ENCODE measurements at places on chromosomes 2 and 18. TPM values are rescaled to one million over a fixed set of nuclear protein-coding genes. Genes with fewer than 3 reads are reported as not detected.

GRCh38 chr2:144659731-144660275, 139.9 kb upstream of the ZEB2 start:
- peak; percentile 68 for DNase-seq
- no peak overlapping the region for H3K4me3 ChIP-seq
- H3K27me3 ChIP-seq: no peaks in the 10 kb centered on the region
- no peaks in the 10 kb centered on the region for H3K36me3 ChIP-seq
- H3K4me1 ChIP-seq: no peaks in the 10 kb centered on the region

- no peak overlapping the region for H3K4me3 ChIP-seq
- no peak overlapping the region for H3K27ac ChIP-seq
- no peaks in the 10 kb centered on the region for H3K4me1 ChIP-seq
Observed at GRCh38 chr2:56118474-56118873, 65.3 kb upstream of the CCDC85A start.

DNA sequence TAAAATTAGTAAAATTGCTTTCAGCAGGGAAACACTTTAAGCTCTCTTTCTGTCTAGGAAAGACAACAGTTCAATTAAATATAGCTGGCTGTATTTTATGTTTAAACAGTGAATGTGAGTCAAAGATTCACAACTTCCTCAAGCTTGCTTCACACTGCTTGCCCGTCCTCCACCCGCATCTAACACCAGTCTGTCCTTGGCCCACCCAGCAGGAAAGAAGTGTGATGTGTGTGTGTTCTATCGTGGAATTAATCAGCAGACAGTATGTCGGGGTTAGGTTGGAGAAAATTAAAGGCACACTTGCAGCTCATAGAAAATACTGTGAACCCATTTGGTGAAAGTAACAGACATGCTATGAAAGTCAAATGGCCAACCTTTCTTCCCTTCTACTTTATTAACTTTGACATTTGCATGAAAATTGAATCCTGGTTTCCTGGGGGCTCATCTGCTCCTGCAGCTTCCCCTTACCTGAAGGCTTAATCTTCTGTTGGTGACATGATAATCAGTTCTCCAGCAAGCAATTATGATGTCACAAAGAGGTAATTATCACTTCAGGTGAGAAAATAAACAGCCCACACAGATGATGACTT, 182.0 kb downstream of the UXS1 start:
- H3K4me3 ChIP-seq: no peak overlapping the region
- H3K4me1 ChIP-seq: no peaks in the 10 kb centered on the region
- no peaks in the 10 kb centered on the region for H3K27me3 ChIP-seq
- no peak overlapping the region for H3K27ac ChIP-seq
- no peaks in the 10 kb centered on the region for H3K36me3 ChIP-seq

GRCh38 chr2:196046123-196046917, 22.3 kb downstream of the DNAH7 start:
- DNase-seq: peak; percentile 13
- H3K36me3 ChIP-seq: no peaks in the 10 kb centered on the region
- no peaks in the 10 kb centered on the region for H3K27me3 ChIP-seq
- H3K4me3 ChIP-seq: no peak overlapping the region

DNA sequence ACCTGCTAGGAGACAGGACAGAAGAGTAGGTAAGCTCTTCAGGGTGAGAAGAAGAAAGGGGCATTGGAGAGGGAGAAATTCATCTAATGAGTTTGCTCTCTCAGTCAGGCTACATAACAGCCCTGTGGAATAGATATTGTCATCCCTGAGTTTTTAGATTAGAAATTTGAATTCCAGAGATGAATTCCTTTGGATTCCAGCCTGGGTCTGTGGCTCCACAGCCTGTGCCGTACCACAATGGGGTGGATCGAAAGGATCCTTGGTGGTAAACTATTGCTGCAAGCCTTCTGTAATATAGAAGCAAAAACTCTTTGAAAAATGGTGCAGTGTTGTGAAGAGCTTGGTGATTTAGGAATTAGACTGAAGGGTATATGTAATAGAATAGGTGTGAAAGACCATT, 21.0 kb downstream of the MYO1B start:
- H3K4me1 ChIP-seq: peaks cover 4% of the 10 kb centered on the region
- DNase-seq: no peak
- no peaks in the 10 kb centered on the region for H3K36me3 ChIP-seq
- H3K27ac ChIP-seq: no peak overlapping the region
- H3K27me3 ChIP-seq: no peaks in the 10 kb centered on the region

DNA sequence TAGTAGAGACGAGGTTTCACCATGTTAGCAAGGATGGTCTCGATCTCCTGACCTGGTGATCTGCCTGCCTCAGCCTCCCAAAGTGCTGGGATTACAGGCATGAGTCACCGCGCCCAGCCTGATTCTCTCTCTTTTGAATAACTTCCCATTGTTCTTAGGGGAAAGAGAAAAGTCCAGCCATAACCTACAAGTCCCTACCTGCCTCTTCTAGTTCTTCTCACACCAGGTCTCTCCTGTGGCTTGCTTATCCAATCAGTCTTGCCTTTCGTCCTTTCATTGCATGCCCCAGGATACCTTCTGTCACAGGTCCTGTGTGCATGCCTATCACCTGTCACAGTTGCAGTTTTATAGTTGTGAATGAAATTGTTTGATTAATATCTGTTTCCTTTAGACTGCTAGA, 148.1 kb downstream of the SLC4A3 start:
- H3K36me3 ChIP-seq: no peaks in the 10 kb centered on the region
- H3K4me1 ChIP-seq: no peaks in the 10 kb centered on the region
- DNase-seq: no peak
- no peak overlapping the region for H3K4me3 ChIP-seq
- no peak overlapping the region for H3K27ac ChIP-seq

- H3K27ac ChIP-seq: no peak overlapping the region
- no peaks in the 10 kb centered on the region for H3K27me3 ChIP-seq
- DNase-seq: no peak
- H3K4me3 ChIP-seq: no peak overlapping the region
- no peaks in the 10 kb centered on the region for H3K36me3 ChIP-seq
Observed at GRCh38 chr2:10520154-10520553, 72.0 kb upstream of the ODC1 start.

GRCh38 chr2:69652206-69652605, 8.7 kb upstream of the AAK1 start:
- H3K4me1 ChIP-seq: no peaks in the 10 kb centered on the region
- no peak overlapping the region for H3K4me3 ChIP-seq
- no peak for DNase-seq
- H3K36me3 ChIP-seq: no peaks in the 10 kb centered on the region
- H3K27me3 ChIP-seq: no peaks in the 10 kb centered on the region
- H3K27ac ChIP-seq: no peak overlapping the region

DNA sequence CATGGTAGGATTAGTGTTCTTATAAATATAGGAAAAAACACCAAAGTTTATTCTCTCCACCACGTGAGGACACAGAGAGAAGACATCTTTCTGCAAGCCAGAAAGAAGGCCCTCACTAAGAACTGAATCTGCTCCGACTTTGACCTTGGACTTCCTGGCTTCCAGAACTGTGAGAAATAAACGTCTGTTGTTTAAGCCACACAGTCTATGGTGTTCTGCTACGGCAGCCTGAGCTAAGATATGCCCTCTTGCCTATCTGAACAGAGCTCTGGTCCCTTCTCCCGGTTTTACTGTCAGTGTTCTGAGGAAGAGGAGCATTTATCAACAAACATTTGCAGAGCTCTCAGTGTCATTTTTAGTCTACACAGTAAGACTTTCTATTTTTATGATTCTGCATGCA, 131.3 kb downstream of the DOK6 start:
- no peak overlapping the region for H3K27ac ChIP-seq
- H3K27me3 ChIP-seq: no peaks in the 10 kb centered on the region
- H3K36me3 ChIP-seq: no peaks in the 10 kb centered on the region

DNA sequence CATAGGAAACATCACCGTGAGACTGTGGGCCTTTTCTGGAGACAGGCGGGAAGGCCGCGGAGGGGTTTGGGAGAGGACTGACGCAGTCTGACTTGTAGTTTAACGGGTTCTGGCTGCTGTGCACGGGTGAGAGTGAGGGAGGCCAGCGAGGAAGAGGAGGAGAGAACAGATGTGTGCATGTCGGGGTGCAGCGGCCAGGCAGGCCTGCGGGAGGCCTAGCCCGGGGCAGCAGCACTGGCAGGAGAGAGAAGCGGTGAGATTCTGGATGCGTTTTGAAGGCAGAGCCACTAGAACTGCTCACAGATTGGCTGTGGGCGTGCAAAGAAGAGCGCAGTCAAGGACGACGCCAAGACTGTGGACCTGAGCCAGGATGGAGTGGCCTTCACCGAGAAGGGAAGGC, 53.9 kb downstream of the PTGR3 start:
- H3K4me3 ChIP-seq: no peak overlapping the region
- H3K27me3 ChIP-seq: no peaks in the 10 kb centered on the region
- H3K27ac ChIP-seq: no peak overlapping the region
- H3K36me3 ChIP-seq: no peaks in the 10 kb centered on the region
- no peak for DNase-seq

- H3K36me3 ChIP-seq: no peaks in the 10 kb centered on the region
- H3K4me3 ChIP-seq: no peak overlapping the region
- no peaks in the 10 kb centered on the region for H3K27me3 ChIP-seq
- DNase-seq: no peak
- H3K27ac ChIP-seq: no peak overlapping the region
Observed at GRCh38 chr2:16173893-16174692, 233.7 kb downstream of the MYCN start.

DNA sequence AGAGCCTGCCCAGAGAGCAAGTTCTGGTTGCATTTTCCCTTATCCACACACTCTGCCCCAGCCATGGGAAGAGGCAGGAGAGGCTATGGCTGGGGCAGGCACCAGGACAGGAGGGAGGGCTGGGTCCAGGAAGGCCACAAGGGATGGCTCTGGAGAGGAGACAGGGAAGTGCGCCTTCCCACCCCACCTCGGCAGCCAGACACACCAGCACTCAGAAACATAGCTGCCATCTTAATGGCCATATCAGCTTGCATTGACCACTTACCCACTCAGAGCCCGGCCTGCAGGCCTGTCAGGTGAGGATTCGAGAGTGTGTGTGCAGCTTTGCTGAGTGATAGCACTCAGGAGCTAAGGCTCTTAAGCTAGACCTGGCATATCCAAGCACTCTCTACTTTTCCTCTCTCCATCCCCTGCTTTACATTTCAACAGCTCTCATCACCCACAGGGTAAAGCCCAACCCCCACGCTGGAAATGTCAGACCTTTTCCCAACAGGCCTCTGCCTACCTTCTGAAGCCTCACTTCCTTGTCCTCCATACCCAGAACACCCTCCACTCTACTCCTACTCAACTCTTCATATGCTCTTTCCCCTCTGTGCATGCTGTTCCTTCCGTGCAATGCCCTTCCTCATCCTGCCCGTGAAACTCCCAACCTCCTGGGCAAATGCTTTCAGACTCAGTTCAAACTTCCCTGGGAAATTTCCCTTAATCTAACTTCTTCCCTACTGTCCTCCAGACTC, 147.9 kb downstream of the TNS1 start:
- no peak overlapping the region for H3K27ac ChIP-seq
- no peaks in the 10 kb centered on the region for H3K36me3 ChIP-seq
- peaks cover 2% of the 10 kb centered on the region for H3K27me3 ChIP-seq
- DNase-seq: peak; percentile 92

DNA sequence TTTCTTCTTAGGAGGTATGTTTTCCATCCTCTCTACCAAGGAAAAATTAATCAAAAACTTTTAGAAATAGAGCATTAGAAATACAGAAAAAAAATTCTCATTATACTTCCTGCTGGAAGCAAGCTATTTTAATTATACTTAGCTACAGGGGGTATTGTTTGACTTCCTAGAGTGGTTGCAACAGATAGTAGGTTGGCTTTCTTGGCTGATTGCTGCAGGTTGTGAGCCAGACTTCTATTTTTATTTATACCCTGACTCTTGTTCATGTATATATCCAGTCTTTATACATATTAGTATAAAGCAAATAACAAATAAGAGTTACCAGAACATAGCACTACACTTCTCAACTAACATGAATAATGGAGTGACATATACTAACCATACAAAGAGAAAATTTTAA, 460.8 kb upstream of the REG3G start:
- H3K36me3 ChIP-seq: no peaks in the 10 kb centered on the region
- no peak for DNase-seq
- no peaks in the 10 kb centered on the region for H3K27me3 ChIP-seq
- H3K27ac ChIP-seq: no peak overlapping the region
- no peaks in the 10 kb centered on the region for H3K4me1 ChIP-seq
- H3K4me3 ChIP-seq: no peak overlapping the region

DNA sequence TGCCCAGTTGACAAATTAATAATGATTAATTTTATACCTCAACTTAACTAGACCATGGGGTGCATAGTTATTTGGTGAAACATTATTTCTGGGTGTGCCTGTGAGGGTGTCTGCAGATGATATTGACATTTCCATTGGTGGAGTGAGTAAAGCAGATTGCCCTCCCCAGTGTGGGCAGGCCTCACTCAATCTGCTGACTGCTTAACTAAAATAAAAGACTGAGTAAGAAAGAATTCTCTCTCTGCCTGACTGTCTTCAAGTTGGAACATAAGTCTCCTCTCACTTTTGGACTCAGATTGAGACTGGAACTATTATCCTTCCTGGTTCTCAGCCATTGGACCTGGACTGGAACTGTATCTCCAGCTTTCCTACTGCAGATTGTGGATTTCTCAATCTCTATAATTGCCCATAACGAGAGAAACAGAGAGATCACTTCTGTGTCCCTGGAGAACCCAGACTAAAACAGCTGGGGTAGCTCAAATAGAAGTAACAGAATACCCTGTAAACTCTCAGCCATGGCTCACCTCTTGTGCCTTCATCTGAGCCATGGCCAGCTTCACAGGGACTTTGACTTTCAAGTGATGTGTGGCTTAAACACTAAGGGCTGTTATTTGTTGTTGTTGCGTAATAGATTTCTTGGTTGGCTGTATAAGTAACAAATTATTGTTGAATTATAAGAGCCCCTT, 575.3 kb upstream of the RAB6C start:
- H3K4me3 ChIP-seq: no peak overlapping the region
- H3K4me1 ChIP-seq: peaks cover 5% of the 10 kb centered on the region
- no peaks in the 10 kb centered on the region for H3K27me3 ChIP-seq
- no peaks in the 10 kb centered on the region for H3K36me3 ChIP-seq
- H3K27ac ChIP-seq: no peak overlapping the region

DNA sequence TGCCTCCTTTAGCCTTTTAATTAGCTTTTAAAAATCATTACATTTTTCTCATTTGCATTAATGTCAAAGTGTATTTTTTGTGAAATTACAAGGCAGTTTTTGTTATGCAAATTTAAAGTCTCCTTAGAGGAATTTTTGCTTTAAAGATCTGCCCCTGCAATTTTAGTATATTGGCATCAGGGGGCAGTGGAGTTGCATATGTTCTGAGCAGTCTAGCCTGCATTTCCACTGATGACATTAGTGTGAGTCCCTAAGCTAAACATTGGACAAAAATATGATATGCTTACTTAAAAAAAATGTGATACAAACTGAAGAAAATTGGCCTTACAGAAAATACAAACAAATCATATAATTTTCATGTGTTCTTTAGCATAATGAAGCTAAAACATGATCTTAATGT, 426.5 kb downstream of the SLC4A3 start:
- no peaks in the 10 kb centered on the region for H3K36me3 ChIP-seq
- no peak for DNase-seq
- no peak overlapping the region for H3K27ac ChIP-seq

Gene TMEM247
- total RNA-seq: not detected

Gene IL36B
- total RNA-seq: not detected

Gene TCF4
- total RNA-seq: 51.4 TPM

Gene ELOA2
- total RNA-seq: not detected

Gene GFPT1
- total RNA-seq: 20.9 TPM

Gene SOCS6
- total RNA-seq: 17.5 TPM

Gene ARHGAP15
- total RNA-seq: not detected

Gene PSD4
- total RNA-seq: 5.4 TPM
